A549 treated with dexamethasone at 1 μM for 4 hours (cell line): ENCODE measurements at places on chromosomes 3 and 15. TPM values are rescaled to one million over a fixed set of nuclear protein-coding genes. Genes with fewer than 3 reads are reported as not detected.

Gene IL5RA
- not detected in 5 replicates for total RNA-seq

Gene ACVR2B
- total RNA-seq: 1.4 to 3.4 TPM (median 2.8 TPM) in 5 replicates

Gene GLDN
- 0.01 to 0.09 TPM (median 0.04 TPM) in 4 of 5 replicates, not detected in the other for total RNA-seq

Gene PPP1R14D
- total RNA-seq: 0.14 to 0.21 TPM (median 0.19 TPM) in 3 of 5 replicates, not detected in the others

Gene TMC3
- not detected in 5 replicates for total RNA-seq
